Body of pancreas (tissue), 4 donors: ENCODE measurements at places on chromosomes 11 and 22.

DNA sequence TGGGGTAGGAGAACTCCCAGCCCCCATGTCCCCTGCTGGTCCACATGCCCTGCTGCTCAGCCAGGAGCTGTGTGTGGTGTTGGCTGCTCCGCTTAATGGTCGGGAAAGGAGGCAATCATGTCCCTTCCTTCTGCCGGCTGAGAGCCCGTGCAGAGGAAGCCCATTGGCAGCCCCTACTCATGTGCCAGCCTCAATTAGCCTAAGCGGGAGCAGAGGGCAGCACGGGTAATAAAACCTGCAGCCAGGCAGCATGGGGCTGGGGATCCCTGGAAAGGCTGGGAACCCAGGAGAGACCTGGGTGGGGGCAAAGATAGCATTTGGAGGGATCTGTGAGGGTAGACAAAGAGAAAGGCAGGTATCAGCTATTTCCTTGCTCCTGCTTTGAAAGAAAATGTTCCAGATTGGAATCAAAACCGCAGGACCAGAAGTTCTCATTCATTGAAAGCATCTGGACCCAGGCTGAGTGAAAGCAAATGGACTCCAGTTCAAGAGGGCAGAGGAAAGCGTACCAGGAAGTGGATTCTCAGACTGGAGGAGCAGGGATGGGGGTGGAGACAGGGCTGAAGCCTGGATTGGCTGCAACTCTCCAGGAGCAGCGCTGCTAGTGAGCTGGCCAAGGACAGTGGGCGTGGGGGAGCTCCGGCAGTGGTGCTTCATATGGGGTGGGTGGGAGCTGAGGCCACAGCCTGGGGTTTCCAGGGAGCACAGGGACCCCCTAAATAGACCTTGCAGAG is 103.4 kb upstream of the NECTIN1 start:
- H3K4me1 ChIP-seq, result peaks cover 7% of the 10 kb centered on the region
- no peaks in the 10 kb centered on the region for H3K36me3 ChIP-seq
- no peak overlapping the region for H3K4me3 ChIP-seq
- peak; percentile 29 for DNase-seq
- H3K27me3 ChIP-seq, result no peaks in the 10 kb centered on the region

DNA sequence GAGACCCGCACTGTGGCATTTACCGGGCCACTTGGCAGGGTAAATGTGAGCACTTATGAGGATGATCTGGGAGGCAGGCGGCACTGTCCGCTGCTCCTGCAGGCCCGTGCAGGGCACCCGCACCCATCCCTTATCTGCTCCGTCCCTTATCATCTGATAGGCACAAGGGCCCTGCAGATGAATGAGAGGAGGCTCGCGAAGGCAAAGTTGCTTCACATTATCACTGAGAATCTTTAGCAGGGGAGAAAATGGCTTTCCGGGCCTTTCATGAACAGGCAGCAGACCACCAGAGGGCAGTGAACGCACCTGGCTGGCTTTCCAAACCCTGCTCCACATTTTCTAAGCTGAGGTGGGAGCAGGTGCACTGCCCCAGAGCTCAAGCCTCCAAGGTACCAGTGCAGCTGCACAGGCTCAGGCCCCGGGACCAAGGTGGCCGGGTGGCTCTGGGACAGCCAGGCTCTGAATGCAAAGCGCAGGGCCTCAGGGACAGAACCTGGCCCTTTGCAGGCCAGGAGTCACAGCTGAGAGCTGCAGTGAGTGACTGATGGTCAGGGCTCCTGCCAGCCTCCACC is 165.6 kb downstream of the SHANK2 start:
- DNase-seq, result peak; percentile 33
- H3K27me3 ChIP-seq, result no peaks in the 10 kb centered on the region
- H3K36me3 ChIP-seq, result peaks cover 4% of the 10 kb centered on the region
- no peaks in the 10 kb centered on the region for H3K4me1 ChIP-seq
- H3K27ac ChIP-seq, result no peak overlapping the region

GRCh38 chr11:65375012-65375411 is 7.4 kb downstream of the SLC25A45 start:
- H3K4me1 ChIP-seq, result peaks cover 78% of the 10 kb centered on the region
- DNase-seq, result no peak
- no peaks in the 10 kb centered on the region for H3K27me3 ChIP-seq
- no peaks in the 10 kb centered on the region for H3K36me3 ChIP-seq

- peaks cover 15% of the 10 kb centered on the region for H3K4me1 ChIP-seq
- H3K36me3 ChIP-seq, result no peaks in the 10 kb centered on the region
- H3K27me3 ChIP-seq, result no peaks in the 10 kb centered on the region
Observed at GRCh38 chr11:2898366-2899079, 12.9 kb upstream of the CDKN1C start.

GRCh38 chr11:17414317-17414737 is 25.9 kb upstream of the KCNJ11 start:
- H3K4me3 ChIP-seq, result no peak overlapping the region
- H3K4me1 ChIP-seq, result peaks cover 44% of the 10 kb centered on the region
- peak; percentile 83 for DNase-seq
- H3K36me3 ChIP-seq, result no peaks in the 10 kb centered on the region
- H3K27ac ChIP-seq, result peak overlapping the region; percentile 85
